SJCRH30 (cell line): ENCODE measurements at places on chromosomes 12 and 14. TPM values are rescaled to one million over a fixed set of nuclear protein-coding genes. Genes with fewer than 3 reads are reported as not detected.

DNA sequence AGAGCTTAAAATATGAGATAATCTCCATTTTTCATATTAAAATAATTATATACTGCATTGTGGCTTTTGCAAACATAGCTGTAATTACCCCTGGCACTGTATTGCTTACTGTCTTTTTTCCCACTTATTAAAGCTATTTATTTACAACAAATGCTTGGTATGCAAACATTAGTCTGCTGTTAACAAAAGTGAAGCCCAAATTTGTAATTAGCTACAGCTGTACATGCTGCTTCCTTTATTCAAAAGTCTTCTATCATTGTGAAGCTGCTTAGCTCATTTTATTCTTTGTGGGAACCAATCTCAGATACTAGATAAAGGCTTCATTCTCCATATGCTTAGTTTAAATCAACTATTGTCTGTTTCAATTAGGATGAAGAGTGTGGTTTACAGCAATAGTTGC, 425.8 kb upstream of the FOXG1 start:
- DNase-seq = no peak

TCL1A gene
- not detected in 2 replicates for total RNA-seq

DNA sequence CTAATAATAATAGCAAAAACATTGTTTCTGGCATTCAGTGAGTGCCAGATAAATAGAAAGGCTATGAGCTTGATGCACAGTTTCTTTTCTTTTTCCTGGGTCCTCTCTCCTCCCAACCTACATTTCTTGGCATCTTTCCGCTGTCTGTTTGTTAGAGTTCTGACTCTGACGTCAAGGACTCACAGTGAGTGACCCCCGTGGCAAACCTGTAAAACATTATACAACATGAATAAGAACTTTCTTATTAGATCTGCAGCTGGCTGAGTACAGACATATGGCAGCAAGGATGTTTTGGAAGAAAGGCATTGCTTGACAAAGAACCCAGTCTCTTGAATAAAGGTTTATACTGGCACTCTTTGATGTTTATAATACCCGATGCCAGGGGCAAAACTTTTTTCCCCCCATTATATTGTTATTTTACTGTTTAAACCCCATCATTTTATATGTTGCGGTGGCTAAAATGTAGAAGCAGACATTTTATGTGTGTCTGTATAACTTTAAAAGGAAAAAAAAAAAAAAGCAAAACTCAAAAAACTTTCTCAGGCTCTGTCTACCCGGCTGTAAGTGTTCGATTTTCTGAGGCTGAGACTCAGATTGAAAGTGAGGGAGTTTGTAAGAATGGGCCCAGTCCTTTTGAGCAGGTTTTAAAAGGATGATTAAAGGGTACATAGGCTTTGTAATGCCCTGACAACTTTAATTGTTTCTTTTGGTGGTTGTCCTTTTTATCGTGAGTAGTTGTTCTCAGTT, 159.3 kb downstream of the PDE3A start:
- no peak for DNase-seq

DNA sequence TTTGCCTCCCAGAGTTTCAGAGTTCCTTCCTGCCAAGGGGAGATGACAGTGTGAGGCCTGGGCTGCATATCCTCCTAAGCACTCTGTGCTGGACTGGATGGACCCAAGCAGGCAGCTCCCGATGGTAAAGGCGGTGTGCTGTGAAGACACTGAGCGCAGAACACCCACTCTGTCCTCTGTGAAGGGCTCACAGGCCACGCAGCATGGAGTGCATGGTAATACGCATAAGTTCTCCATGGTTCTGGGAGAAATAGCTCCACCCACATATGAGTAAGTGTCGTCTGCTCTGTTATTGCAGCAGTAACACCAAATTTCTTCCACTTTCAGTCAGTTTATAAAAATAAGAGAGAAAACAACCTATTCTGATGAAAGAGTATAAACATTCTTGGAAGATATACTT, 55.8 kb downstream of the TMEM30B start:
- no peak for DNase-seq

SYCP3 gene
- 0.03 and 0.04 TPM in 2 replicates for total RNA-seq

HCAR3 gene
- not detected in 2 replicates for total RNA-seq
